ENCODE measurements at places on chromosomes 7 and 10.
A peak's percentile ranks its signal among the peaks of the same experiment; 100 is the strongest.

DNA sequence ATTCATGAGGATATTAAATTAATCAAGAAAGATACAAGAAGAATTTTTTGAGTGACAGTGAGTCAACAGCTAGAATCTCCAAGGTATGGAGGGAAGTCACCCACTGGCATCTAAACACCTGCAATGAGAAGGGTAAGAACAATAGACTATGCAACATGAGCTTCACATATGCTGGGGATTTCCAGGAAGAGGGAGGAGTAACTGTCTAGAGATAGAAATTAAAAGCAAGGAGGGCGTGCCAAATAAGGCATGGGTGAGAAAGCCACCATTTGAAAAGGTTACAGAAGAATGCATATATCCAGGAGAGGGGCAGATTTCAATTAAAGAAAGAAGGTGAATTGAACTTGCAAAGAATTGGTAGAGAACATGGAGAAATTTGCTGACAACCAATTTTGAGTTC lies 365.7 kb downstream of the GPR37 start:
- DNase-seq: no peak

- DNase-seq: no peak
Measured at GRCh38 chr10:49111320-49111698, 4.0 kb downstream of the VSTM4 start.

DNA sequence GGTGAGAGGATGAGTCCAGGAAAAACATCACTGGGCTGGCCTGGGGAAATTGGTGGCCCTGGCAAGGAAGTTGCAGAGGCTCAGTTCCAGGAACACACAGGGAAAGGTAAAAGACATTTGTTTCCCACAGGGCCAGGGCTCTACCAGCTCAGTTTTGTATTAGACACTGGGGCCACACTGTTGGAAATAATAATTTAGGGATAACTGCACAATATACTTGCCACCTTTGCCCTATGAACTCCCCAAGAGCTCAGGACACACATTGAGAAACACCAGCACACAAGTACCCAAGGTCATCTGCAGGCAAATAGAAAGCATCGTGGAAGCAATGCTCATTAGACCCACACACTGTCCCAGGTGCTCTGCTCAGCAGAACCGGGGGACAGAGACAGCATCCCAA lies 617.6 kb downstream of the PTPRN2 start:
- no peak for DNase-seq

- DNase-seq: no peak
Measured at GRCh38 chr10:93319896-93320295, 162.2 kb downstream of the MYOF start.

- no peak for DNase-seq
Measured at GRCh38 chr10:27088119-27089044, 11.9 kb downstream of the ANKRD26 start.

DNA sequence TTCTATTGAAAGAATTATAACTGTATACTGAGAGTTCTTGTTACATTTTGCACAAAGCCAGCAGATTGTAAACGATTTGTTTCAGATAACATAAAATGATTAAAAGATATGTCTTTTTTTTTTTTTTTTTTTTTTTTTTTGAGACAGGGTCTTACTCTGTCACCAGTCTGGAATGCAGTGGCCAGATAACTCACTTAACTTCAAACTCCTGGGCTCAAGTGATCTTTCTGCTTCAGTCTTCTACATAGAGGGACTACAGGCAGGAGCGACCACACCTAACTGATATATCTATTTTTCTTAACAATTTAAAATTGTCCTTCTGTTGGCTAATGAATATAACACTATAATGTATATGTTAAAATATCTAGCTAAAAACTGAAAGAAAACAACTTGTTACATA lies 317.3 kb upstream of the CACNA2D1 start:
- DNase-seq: no peak

- no peak for DNase-seq
Measured at GRCh38 chr7:107387573-107388219, 82.2 kb upstream of the GPR22 start.

DNA sequence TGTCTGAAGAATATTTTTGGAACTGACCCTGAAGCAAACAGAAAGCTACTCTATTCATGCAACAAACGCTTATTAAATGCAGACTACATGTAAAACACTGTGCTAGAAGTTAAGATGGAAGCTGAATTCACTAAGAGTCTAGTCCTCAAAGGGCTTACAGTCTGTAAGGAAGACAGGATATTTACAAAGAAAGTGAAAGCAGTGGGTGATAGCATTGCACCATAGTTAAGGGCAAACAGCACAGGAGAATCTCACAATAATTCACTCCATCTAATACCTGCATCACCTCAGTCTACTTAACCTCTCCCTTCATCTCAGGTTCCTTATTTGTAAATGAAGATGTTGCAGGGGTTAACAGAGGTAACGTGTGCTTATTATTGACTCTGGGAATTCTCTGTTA lies 360.0 kb upstream of the AOAH start:
- DNase-seq: no peak

DNA sequence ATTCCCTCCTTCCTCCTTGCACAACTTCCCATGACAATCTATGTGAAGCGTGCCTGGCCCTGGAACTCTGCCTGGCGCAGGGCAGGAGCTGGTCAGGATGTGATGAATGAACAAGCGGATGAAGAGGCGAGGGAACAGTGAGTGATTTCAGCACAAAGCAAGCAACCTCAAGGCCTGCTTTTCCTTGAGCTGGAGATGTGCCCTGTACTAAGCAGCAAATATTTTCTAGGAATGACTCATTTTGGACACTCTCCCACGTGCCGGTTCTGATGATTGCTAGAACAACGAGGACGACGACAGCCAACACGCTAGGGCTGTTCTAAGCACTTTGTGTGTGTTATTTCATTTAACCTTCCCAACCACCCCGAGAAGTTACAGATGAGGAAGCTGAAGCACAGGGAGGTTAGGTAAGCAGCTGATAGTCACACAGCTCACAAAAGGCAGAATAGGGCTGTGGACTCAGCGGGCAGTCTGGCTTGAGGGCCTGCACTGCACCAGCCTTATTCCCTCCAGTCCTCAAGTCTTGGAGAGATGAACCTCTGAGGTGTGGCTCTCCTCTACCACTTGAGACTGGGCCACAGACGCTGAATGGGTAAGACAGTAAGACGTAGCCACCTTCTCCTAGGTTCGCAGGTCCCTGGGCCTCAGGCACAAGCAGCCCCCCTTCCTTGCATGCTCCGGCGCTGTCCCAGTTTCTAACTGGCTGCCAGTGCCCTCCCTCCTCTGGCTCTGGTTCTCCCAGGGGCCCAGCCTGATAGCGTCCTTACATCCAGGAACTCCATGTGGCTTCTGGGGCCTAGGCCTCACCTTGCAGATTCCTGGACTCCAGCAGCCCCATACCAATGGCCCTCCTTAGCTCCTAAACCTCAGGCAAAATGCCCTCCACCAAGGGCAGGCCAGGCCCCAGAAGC lies 59.0 kb downstream of the YKT6 start:
- DNase-seq: peak; percentile 58

DNA sequence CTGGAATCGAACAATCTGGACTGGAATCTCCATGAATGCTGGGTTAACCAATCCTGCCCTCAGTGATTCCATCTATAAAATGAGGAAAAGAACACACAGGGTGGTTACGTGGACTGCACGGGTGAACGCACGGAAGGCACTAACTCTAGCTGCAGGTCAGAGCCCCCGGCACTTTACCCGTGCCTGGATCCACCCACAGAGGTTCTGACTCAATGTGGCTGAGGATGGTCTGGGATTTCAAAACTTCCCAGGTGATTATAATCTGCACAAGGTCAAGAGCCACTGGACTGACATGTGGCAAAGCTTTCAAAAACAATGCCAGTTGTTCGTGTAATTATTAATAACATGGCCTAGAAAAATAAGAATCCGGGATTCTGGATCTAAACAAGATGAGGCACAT lies 29.2 kb downstream of the KIAA1549 start:
- no peak for DNase-seq

DNA sequence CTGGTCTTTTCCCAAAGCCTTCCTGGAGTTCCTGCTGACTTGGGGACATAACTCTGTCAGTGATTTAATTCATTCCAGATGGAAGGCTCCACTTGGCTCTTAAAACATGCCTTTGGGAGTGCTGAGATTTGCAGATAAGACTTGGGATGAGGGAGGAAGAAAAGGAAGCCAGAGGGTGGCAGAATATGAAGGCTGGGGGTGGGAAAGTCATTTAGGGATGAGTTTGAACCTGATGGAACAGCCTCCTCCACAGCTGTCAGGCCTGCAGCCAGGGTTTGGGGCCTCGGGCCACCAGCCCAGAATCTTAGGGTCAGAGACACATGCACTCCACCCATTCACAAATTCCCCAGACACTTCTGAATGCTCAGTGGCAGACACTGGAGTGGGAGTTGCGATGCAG lies 28.4 kb upstream of the EIF5AL1 start:
- peak; percentile 59 for DNase-seq

DNA sequence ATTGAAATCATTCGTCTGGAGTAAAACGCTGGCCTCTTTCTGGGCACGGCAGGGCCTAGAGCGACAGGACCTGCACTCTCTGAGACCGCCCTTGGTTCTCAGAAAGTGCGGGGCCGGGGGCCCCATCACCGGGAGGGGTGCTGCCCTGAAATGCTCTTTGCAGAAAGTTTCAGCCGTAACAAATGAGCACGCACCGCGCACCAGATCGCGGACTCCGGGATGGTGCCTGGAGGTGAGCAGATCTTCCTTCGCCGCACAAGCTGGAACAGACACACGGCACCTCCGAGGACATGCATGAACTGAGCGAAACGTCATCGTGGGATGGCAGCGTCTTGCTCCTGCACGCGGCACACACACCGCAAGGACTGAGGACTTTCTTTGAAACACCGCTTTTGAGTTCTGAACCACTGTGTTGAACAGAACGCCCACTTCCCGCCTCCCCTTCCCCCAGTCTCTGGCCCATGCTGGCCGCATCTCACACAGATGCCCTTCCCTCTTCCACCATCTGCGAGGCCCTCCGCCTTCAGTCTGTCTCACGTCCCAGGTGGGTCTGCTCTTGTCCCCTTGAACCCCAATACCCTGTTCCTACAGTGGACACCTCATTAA lies 538.7 kb upstream of the MGMT start:
- no peak for DNase-seq

GRCh38 chr7:41306486-41306885 lies 396.4 kb downstream of the INHBA start:
- DNase-seq: no peak

DNA sequence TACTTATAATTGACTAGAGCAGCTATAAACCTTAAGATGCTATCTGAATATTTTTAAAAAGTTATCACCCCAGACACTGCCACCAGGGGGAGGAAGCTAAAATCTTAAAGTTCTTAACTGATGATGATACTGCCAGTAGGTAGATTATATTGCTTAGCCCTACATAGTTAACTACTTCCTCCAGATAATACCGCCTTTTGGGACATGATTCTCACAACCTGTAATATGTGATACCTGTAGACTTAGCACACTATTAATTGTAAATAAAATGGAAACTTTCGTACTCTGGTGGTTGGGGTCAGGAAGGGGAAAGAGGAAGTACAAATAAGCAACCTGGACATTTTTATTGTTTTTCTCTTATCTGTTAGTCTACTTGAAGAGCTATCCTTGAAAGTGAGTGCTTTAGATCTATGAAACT lies 268.9 kb downstream of the ADK start:
- DNase-seq: no peak

- DNase-seq: no peak
Measured at GRCh38 chr10:133405844-133406527, 12.0 kb downstream of the MTG1 start.

DNA sequence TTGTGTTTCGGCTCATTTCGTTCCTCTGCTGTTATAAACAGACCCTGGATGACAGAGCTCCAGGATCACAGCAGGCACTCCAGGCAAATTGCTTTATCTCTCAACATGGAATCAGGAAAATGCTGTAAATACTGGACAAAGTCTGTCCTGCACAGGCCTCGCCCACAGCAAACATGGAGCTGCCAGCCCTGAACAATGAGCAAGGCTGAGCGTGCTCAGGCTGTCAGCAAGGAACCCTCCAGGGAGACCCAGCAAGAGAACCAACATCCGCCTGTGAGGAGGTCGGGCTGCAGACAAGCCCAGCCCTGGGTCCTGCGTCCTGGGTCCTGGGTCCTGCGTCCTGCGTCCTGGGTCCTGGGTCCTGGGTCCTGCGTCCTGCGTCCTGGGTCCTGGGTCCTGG lies 180.8 kb downstream of the PTPRN2 start:
- no peak for DNase-seq

DNA sequence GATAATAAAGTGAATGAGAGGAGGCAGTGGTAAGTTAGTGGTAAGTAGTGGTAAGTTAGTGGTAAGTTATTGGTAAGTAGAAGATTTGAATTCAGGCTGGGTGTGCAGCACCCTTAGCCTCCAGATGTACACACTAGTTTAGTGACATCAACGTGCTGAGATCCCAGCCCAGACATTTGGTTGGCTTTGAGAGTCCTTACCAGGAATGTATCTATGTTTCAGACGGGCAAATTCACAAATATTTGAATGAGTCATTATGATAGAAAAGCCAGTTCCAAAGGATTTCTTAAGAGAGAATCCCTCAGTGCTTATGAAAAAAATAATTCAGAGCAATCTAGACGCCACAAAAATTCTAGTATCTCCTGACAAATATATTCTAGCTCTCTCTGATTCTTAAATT lies 70.0 kb downstream of the ARL4A start:
- peak; percentile 22 for DNase-seq

DNA sequence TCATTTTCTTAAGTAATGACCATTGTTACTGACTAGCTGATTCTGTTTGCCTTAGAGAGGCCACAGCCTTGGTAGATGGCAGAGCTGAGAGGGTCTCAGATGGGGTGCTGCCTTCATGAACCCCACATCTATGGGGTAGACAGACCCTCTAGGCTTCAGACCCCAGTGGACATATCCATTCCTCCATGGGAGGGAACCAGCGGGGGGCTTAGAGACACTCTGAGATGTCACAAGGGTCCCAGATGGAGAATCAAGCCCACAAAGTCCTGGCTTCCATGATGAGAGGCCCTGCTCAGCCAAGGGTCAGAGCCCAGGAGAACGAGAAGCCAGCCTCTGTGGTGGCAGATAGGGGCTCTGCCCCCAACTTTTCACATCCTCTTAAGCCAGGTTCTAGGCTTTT lies 408.6 kb downstream of the TCERG1L start:
- DNase-seq: no peak

DNA sequence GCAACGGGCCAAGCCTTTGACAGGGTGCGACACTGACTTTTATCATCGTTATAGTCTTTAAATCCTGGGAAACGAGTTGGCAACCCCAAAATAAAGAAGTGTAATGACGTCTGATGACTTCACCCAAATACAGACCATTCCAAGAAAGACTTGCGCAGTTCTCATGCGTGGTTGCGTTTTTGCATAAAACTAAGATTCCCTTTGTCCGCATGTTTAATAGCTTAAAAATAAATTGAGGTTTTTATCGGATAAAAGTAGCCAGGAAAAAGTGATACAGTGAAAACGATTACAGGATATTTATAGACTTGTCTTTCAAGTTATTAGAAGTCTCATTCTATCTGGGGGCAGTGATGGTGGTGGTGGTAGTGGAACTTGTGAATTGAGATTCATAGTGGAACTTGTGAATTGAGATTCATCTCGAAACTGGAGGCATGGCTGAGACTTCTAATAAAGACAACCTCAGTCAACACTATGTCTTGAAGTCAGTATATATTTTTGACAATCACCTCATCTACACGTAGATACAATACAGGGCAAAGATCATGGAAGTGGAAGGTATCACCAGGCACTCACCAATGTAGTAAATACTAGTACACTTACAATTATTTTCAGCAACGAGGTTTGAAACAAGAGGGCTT lies 1.2 kb upstream of the NAMPT start:
- no peak for DNase-seq
